Kidney epithelial cell (primary cell): ENCODE measurements at places on chromosomes 6 and 20.

DNA sequence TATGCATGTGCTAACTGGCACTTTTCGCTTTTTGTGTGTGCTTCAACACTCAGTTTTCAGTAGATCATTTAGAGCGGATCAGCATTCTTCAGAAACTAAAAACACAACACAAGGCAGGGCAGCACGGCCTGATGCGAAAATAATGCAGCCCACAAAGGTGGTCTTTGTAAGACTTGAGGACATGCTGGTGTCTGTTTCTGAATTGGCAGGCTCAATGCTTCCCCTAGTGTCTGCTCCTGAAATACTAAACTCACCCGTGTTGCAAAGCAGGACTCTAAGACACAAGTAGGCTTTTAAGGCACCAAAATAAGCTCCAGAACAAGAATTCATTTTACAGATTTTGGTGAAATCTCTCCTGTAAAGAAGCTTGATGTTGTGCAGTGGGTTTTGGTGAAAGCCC lies 676.5 kb downstream of the TENT5A start:
- no peak for DNase-seq

DNA sequence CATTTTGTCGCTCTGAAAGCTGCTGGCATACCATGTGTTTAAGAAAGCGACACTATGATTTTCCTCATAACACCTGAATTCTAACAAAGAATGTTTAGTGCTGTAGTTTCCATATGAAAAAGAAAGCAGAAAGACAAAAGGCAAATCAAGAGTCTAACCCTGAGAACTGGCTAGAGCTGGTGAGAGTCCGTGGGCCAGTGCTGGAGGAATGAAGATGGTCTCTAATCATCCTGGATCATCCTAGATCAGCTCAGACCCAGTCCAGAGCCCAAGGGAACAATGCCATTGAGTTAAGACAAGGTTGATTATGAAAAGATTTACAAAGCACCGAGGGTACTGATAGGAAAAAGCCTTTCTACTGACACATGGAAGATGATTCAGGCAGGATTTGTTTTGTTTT lies 73.0 kb upstream of the MYLIP start:
- DNase-seq: no peak

DNA sequence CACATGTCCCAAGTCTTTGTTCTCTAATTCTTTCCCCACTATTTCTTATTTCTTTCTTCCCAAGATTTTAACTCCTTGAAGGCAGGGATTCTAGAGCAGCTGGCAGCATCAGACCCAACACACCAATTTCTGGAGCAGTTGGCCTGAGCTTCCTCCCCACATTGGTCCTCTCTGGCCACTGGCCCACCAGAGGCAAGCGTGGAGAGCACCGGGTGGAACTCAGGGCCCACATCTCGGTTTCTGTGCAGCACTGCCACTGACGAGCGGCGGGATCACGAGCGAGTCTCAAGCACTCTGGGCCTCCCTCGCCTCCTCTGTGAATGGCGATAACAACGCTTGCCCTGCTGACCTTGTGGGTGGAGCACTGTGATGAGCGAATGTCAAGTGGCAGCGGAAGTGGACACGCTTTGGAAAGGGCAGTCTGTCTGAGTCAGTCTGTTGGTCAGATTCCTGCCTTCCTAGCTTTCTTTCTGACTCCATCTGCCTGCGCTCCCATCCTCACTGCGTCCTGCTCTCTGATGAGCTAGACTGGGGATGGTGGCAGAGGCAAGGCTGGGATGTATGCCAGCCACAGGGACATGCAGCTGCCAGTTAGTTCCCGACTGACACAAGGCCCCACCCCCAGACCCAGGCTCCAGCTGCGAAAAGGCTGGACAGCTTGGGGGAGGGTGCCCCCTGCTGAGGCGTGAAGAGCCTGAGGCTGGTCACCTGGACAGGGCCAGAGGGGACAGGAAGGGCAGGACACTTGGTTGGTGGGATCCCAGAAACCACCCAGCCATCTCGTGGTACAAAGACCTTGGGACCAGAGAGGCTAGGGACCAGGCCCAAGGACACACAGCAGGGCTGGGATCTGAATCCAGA lies 4.5 kb upstream of the SPDEF start:
- no peak for DNase-seq

DNA sequence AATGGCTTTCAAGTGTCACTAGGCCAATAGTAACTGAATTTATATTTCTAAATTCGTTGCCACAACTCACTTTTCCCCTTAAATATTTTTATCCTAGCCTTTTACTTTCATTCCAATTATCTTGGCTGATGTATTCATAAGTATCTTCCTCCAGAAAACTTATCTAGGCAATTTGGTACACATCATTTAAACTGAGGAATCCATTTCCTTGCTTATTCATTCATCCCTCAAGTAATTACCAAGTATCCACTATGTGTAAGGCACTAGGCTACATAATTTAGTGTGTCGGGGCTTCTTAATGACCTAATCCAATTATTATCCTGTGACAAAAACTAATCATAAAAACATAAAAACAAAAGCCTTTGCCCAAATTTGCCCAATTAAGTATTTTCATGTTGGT lies 258.3 kb upstream of the TCF21 start:
- no peak for DNase-seq

GRCh38 chr20:17683218-17684076 lies 1.4 kb upstream of the RRBP1 start:
- no peak for DNase-seq

DNA sequence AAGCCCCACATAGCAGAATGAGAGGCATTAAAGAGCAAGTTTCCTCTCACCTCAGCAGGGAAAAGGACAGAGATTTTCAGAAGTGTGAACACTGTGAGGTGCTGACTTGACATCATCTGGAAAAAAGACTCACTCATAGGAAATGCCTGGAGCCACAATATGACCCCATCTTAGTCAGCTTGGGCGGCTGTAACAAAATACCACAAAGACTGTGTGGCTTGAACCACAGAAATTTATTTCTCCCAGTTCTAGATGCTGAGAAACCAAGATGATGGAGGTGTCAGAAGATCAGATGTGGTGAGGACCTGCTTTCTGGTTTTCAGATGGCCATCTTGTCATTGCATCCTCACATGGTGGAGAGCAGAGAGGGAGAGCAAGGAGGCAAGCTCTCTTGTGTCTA lies 253.1 kb downstream of the ADGB start:
- peak; percentile 56 for DNase-seq

- no peak for DNase-seq
Observed at GRCh38 chr6:107941627-107942026, 16.4 kb downstream of the SEC63 start.

DNA sequence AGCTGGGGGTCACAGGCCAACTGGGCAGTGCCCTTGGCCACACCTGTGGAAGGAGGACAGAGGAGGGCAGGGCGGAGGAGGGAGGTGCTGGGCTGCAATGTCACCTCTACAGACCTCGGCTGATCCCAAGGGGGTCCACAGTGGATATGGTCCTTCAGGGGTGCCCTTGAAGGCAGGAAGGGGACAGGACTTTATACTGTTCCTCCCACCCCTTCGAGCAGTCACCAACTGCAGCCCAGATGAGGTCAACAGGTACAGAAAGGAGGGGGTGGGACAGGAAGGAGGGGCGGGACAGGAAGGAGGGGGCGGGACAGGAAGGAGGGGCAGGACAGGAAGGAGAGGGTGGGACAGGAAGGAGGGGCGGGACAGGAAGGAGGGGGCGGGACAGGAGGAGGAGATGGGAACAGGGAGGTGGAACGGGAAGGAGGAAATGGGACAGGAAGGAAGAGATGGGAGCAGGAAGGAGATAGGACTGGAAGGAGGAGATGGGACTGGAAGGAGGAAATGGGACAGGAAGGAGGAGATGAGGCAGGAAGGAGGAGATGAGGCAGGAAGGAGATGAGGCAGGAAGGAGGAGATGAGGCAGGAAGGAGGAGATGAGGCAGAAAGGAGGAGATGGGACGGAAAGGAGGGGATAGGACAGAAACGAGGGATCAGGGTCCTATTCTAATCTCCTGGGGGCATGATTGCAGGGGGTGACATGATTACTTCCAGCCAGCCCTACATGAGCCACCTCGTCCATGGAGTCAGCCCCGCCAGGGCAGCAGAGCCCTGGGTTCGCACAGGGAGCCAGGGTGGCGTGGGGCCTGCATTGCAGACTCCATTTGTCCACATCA lies 19.4 kb upstream of the MRGBP start:
- DNase-seq: no peak

GRCh38 chr20:47438464-47439381 lies 63.0 kb upstream of the NCOA3 start:
- no peak for DNase-seq

DNA sequence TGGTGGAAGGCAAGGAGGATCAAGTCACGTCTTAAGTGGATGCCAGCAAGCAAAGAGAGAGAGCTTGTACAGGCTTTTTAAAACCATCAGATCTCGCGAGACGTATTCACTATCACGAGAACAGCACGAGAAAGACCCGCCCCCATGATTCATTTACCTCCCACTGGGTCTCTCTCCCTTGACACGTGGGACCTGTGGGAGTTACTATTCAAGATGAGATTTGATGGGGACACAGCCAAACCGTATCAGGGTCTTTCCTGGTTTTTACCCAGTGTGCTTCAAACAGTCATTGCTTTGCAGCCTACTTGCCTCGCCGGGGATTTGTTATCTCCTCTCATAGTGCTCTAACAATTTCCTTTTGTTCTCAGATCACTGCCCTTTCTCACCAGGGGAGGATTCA lies 108.2 kb downstream of the UST start:
- no peak for DNase-seq
